ENCODE measurements at places on chromosomes 7 and 10. TPM values are rescaled to one million over a fixed set of nuclear protein-coding genes. Genes with fewer than 3 reads are reported as not detected.

DNA sequence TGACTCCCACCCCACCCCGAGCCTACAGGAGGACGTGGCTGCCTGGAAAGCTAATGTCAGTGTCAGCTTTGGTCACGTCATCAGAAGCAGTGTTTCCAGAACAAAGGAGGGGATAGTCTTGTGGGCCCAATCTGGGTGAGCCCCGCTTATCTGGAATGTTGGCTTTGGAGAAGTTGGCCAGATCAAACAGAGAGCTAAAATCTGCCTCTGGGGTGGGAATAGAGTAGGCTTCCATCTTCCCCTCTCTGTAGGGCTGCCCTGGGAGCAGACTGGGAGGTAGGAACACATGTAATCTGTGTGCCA is 32.5 kb downstream of the SRRM3 start:
- DNase-seq = no peak

DNA sequence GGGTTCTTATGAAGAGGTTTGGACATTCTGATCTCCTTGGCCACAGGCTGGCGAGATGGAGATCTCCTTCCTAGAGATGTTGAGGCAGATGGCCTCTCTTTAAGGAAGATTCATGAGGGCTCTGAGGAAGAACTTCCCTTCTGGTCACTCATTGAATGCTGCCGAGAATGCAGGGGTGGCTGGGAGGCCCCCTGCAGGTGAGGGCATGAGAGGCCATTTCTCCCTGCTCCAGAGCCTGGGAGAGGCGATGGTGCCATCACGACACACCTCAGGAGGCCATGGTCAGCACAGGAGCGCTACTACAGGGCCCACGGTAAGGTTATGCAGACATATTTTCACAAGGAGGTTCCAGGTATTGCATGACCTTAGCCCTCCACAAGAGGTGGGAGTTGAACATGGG is 40.2 kb downstream of the CXCL12 start:
- no peak for DNase-seq

GRCh38 chr10:25483999-25484398 is 309.2 kb downstream of the GPR158 start:
- DNase-seq = no peak

GRCh38 chr10:110967645-110968044 is 48.2 kb downstream of the SHOC2 start:
- DNase-seq = no peak

DNA sequence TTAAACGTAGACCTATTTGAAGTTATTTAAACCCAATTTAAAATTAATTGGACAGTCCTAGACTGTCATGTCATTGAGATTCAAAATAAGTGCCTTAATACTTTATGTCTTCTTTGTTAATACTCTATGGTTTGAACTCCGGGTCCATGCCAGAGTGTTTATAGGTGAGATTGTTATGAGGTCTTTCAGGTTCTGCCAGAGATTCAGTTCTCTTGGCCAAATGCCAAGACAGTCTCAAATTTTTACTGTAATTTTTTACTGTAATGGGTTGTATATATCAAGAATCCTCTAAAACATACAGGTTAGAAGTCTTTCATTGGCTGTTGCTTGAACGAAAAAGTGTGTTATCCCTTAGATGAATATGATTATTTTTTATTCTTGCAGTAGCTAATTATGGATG is 3.9 kb downstream of the ADD3 start:
- DNase-seq = no peak

GRCh38 chr10:74912682-74913081 is 86.3 kb downstream of the KAT6B start:
- no peak for DNase-seq

DNA sequence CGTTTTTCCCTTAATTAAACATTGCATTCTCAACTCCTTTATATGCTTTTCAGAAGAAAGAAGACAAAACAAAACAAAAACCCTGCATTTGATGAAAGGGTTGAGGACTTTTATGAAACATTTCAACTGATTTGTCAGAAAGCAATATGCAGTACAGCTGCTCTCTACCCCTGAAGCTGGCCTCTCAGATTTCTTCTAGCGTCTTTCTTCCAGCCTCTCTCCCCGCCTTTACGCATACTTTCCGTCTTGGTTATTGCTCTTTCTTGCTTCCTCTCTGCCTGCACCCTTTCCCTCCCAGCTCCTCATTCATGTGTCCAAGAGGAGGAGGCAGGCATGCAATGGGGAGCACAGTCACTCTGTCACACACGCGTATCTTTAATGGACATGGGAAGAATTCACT is 91.0 kb upstream of the COL1A2 start:
- no peak for DNase-seq

DNA sequence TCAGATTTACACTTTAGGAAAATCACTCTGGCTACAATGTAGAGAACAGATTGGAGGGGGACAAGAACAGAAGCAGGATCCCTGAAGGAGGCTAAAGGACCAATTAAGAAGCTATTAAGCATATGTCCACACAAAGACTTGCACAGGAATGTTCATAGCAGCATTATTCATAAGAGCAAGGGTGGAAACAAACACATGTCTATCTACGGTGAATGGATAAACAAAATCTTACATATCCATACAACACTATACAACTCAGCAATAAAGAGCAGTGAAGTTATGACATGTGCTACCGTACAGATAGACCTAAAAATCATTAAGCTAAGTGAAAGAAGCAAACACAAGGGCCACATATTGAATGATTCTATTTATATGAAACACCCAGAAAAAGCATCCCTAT is 10.4 kb downstream of the CHCHD3 start:
- no peak for DNase-seq

- DNase-seq = peak; percentile 18
These were observed 536.0 kb upstream of the GALNT17 start for GRCh38 chr7:70595755-70596597.

DNA sequence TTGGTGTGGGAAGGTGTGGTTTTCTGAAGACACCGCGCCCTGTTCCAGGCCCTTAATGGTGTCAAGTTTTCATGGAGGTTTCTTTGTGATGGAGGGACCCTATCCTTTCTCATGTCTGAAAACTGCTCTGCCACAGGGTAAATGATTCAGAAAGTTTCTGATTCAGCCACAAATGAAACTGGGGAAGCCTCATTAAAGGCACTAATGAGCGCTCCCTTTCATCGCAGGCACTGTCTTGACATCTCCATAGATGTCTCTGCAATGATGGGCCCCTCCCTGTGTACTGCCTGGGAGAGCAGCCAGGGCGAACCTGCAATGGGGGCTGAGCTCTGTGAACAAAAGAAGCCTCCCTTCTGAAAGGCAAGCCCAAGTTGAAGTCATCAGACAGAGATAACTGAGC is 355.3 kb downstream of the PRPF18 start:
- no peak for DNase-seq

GRCh38 chr7:131498237-131498885 is 58.1 kb downstream of the PODXL start:
- DNase-seq = no peak

- peak; percentile 69 for DNase-seq
These were observed 169.3 kb upstream of the AKR1E2 start for GRCh38 chr10:4656576-4657194.

DNA sequence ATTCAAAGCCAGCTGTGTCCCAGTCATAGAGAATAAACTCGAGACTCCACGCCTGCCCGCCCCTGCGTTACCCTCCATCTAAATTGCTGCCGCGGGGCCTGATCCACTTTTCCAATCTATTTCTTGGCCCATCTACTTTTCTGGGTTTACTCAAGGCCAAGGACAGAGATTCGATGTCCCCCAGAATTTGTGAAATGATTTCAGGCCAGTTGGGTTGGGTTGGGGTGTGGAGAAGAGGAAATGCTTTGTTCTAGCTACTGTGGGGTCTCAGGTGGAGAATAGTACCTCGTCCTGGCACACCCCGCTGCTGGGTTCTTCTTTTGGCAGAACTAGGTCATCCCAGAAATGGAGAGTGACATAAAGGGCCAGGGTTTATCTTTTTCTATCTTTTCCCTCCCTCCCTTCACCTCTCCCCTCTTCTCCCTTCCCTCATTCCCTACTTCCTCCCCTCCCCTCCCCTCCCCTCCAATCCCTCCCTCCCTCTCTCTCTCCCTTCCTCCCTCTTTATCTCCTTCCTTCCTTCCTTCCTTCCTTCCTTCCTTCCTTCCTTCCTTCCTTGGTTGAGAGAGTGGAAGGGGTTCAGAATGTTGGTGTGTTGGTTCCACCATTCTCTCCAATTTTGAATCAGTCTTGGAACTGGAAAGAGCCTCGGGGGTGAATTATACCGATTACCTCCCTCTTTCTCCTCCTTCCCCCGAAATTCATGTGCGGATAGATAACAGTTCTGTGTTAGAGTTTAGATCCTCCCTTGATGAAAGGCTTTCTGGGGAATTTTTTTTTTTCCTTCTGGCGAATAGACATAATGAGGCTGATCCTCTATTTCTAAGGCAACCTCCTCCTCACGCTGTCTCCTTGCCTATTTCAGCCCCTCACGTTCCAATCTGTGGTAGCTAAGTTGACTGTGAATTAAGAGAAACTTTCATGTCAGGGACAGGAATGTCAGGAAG is 1.2 kb upstream of the TMEM229A start:
- DNase-seq = no peak

- no peak for DNase-seq
These were observed 266.9 kb downstream of the USP6NL start for GRCh38 chr10:11344550-11344949.

DNA sequence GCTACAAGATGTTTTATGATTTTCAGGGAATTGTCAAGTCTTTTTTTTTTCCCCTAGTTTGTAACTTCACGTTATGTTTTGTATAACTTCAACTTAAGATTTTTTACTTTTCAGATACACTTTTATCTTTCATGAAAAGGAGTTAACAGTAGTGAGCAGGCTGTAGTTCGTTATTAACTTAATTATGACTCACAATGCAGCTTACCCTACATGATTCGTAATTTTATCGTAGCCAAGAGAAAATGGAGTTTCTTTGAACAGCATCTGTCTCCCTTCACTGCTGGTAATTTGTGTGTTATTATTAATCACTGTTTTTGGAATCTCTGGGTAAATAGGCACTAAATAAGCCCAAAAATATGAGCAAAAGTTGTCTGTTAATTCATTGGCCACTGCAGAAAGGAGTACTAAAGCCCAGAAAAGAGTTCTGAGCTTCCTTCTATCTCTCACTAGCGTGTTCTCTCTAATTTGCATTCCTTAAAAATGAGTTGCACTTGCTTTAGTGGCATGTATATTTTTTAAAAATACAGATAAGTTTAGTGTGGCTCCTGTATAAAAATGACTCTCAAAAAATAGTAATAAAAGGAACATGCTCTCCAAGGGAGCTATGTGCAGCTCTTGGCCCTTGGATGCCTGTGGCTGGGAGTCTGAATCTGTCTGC is 36.1 kb downstream of the RALA start:
- DNase-seq = no peak

Gene SPDYE9
- total RNA-seq = not detected

Gene CLIP2
- 49.5 TPM for total RNA-seq

Gene TMEM139
- not detected for total RNA-seq

Gene SPDYE16
- total RNA-seq = 0.53 TPM
